RPMI8226 (cell line): ENCODE measurements at places on chromosomes 13 and 19.

DNA sequence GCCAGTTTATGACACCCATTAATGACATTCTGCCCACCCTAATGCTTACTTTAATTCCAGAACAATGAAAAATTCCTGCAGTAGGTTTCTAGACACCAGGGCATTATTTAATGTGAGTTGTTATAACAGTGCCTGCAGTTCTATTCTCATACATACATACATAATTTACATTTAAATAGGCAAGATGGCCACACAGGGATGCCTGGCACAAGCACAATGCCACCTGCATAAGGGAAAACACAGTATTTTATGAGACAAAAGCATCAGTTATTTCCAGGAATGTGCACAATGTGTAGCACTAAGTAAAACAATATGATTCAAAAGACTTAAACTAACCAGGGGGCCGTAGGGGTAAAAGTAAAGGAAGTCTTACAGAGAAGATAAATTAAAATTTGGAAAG is 243.9 kb upstream of the SPRY2 start:
- no peak for DNase-seq

DNA sequence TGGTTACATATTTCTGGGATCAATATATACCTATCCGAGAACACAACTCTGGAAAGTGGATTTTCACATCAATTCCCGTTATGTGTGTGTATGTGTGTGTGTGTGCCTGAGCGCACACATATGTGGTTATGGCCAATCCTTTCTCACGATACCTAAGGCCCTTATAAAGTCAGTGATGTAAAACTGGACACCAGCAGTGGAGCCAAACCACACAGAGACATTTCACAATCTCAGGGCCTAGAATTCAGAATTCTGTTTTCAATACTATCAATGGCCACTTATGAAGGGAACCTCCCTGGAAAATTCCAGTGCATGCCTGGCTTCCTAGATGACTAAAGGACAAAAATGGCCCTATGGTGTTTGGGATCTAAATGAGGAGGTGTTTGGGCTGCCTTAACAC is 187.3 kb upstream of the UBL3 start:
- no peak for DNase-seq

GRCh38 chr19:51368366-51369282 is at the start of gene CLDND2:
TSS of gene CLDND2 (minus strand) at chr19:51369003. CDS start at chr19:51368577, 426 bp downstream.
- no peak for DNase-seq

- DNase-seq = no peak
Measured at GRCh38 chr13:100724568-100724967, 50.0 kb upstream of the TMTC4 start.

DNA sequence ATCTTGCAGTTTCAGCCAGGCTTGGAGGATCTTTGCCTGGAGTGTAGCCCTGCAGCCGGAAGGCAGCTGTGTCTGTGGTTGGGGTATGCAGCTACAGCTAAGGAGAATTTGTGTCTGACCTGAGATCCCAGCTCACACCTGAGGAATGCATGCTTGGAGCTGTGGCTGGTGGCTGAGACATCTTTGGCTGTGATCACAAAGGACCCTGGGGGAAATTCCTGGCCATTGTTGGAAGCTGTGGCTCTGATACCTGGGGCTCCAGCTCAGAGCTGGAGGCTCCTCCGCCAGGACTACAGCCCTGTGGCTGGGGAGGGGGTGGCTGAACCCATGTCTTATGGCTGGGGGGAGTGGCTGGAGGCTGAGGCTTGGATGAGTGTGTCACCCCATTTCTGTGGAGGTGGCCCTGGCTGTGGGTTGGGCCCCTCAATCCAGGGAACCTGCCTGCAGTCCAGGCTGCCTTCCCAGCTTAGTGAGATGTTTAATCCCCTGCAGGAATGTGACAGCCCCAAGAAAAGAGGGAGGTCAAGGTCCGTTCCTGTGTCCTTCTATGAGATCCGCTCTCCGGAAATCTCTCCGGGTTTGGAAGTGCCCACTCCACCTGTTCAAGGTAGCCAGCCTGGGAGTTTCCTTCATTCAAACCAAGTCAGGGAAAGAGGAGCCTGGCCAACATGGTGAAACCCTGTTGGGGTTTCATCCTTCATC is 27.6 kb downstream of the ARHGEF18 start:
- DNase-seq = no peak

GRCh38 chr13:94917824-94918223 is 205.5 kb upstream of the SOX21 start:
- no peak for DNase-seq

GRCh38 chr19:35889370-35890112 is 10.8 kb downstream of the NFKBID start:
- DNase-seq = no peak

GRCh38 chr19:17136021-17136420 is 60.4 kb downstream of the MYO9B start:
- DNase-seq = no peak

DNA sequence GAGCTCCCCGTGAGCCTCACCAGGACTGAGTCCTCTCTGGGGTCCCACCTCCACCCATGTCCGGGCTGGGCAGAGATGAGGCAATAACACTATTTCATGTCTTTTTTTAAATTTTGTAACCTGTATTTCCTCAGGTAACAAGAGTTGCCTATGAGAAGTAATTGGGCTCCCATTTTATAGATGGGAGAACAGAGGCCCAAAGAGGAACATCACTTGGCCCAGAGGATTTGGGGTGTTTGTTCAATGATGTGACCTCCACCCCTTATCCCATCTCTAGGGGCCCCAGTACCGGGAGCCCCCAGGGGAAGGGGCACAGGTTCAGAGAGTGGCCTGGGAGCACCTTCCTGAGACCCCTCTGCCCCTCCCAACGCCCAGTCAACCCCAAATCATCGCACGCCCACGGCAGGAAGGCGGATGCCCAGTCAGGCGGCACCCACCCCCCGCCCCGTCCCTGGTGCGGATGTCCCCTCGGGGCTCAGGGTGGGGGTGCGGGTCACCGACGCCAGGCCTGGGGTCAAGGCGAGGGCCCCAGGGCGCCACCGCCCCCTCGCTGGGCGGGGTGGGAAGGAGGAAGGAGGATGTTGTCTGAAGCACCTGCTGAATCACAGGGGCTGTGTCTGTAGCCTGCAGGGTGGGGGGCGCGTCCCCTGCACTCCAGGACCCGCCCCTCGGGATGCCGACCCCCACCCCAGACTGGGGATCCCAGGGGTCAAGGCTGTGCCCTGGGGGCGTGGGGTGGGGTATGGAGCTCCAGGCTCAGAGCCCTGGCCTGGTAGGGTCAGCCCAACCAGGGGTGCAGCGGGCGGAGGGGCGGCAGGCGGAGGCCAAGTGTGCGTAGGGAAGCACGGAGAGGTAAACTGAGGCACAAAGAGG is 9.0 kb upstream of the CIRBP start:
- no peak for DNase-seq

GRCh38 chr19:54420383-54421168 is 5.3 kb downstream of the TTYH1 start:
- no peak for DNase-seq

- no peak for DNase-seq
Measured at GRCh38 chr19:14661372-14661924, 13.2 kb downstream of the ADGRE3 start.

- DNase-seq = no peak
Measured at GRCh38 chr13:109605846-109606245, 180.5 kb downstream of the IRS2 start.

DNA sequence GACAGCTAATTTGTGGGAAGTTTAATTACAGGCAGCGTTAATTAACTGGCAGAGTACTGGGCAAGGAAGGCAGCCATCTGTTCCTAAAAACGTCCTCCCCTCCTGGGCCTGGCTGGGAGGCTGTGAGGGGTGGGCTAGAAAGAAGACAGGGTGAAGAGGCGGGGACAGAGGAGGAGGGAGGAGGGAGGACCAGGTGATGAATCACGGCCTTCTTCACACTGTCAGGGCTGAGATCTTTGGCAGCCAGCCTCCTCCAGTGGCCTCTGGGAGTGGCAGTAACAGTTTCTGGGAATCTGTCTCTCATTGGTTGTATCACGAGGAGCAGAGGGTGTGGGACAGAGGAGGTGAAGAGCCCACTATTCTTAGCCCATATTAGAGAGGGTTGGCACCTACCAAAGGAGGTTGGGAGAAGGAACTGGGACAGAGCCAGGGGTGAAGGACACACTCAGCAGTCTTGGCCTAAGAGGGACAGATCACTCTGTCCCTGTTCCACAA is 9.6 kb upstream of the ZNRF4 start:
- peak; percentile 30 for DNase-seq

GRCh38 chr19:1909761-1910080 is 4.5 kb downstream of the ADAT3 start:
- no peak for DNase-seq

- DNase-seq = no peak
Measured at GRCh38 chr13:43171489-43171888, 148.1 kb downstream of the DNAJC15 start.

- no peak for DNase-seq
Measured at GRCh38 chr19:48543121-48543710, 8.8 kb upstream of the SULT2B1 start.

- no peak for DNase-seq
Measured at GRCh38 chr13:22800526-22801401, 380.0 kb upstream of the SGCG start.

GRCh38 chr19:41308450-41309179 is 1.4 kb upstream of the CCDC97 start:
- DNase-seq = peak; percentile 76
